ENCODE measurements at places on chromosomes 1 and 21. TPM values are rescaled to one million over a fixed set of nuclear protein-coding genes. Genes with fewer than 3 reads are reported as not detected.
A peak's percentile ranks its signal among the peaks of the same experiment; 100 is the strongest.

Gene ASCL5
- total RNA-seq = not detected

Gene LEFTY2
- not detected for total RNA-seq

Gene ADAMTS5
- 34.5 TPM for total RNA-seq

Gene KCNE2
- total RNA-seq = not detected

Gene DNASE2B
- not detected for total RNA-seq

Gene FCAMR
- not detected for total RNA-seq

Gene RC3H1
- 42.6 TPM for total RNA-seq

DNA sequence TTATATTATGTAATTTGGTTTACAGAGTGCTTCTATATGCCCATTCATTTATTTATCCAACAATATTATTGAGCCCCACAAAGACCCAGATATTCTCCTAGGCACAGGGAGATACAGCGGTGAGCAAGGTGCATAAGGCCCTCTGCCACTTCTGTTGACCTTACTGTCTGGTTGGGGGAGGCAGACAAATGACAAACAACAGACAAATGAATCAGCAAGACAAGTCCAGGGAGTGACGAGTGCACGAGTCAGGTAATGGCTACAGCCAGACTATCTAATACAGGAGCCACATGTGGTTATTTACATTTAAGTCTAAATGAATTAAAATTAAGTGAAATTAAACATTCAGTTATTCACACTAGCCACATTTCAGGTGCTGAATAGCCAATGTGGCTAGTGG lies 22.0 kb upstream of the BCAR3 start:
- DNase-seq = no peak

- no peak for DNase-seq
Observed at GRCh38 chr1:208206092-208206698, 38.0 kb downstream of the PLXNA2 start.

DNA sequence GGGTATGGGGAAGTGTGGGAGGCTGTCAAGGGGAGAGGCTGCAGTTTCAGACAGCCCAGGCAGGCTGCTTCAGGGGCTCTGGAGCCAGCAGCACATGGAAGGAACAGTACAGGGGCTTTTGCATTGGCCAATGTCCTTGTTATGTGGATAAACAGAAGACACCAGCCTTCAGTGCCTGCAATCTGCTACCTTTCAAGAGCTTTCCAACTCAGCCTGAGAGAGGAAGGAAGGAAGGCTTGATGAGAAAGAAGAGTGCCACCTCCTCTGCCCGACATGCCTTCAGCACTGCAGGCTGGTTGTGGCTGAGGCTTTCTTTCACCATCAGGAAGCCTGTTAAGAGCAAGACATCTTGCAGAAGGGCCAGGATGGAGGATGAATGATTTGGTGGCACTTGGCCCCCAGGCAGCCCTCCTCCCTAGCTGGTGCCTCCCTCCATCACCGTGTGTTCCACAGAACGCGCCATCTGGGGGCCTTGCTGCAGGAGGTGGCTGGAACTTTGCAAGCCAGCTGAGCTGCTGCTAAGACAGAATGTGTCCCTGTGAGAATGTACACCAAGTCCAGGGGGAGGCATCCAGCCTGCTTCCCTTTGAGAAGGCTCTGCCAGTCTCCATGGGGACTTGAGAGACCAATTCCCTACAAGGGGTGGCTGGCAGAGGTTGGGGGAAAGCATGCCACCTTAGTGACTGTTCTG lies 372.4 kb upstream of the PROX1 start:
- peak; percentile 90 for DNase-seq

DNA sequence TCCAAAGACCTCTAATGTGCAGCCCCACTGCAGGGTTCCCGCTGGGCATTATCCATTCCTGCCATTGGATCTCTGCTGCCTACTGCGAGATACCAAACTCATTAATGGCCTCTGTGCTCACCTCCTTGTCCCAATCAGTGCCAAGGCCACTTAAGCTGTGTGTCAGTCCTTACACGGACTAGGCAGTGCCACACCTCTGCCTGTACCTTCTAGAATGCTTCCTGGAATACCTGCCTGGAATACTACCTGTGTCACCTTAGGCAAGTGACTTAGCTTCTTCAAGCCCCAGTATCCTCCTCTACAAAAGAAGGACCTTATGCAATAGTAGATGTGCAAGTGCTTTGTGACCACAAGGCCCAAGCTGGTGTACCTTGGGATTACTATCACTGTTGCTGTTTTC lies 100.1 kb downstream of the FOXD2 start:
- DNase-seq = no peak

DNA sequence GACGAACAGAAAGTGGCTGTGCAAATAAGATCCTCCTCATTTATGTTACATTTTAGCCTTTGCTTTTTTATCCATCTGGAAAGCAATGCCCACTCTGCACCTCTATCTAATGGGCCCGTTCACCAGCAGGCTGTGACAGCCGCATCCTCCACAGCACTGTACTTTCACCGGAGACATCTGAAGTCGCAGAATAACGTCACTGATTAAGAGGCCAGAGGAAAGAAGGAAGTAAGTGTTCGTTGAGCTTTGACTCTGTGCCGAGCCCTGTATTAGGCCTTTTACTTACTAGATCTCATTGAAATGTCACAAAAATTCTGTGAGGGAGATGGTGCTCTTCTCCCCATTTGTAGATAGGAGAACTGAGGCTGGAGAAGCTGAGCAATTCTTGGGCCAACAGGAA lies 62.3 kb downstream of the KAZN start:
- DNase-seq = no peak

- no peak for DNase-seq
Observed at GRCh38 chr1:84492726-84493125, 13.5 kb upstream of the SPATA1 start.

- DNase-seq = no peak
Observed at GRCh38 chr1:113088972-113089371, 16.0 kb downstream of the LRIG2 start.

GRCh38 chr21:14453339-14454015 lies 70.5 kb upstream of the HSPA13 start:
- DNase-seq = no peak

- DNase-seq = no peak
Observed at GRCh38 chr21:44279354-44280260, 6.1 kb upstream of the AIRE start.

All from esophagus muscularis mucosa (tissue), 4 donors.